NCI-H1092 (cell line): ENCODE measurements at places on chromosomes 3 and 15.

- DNase-seq = no peak
These were observed 33.9 kb downstream of the MYO5C start for GRCh38 chr15:52261498-52262242.

- no peak for DNase-seq
These were observed 30.1 kb upstream of the MANF start for GRCh38 chr3:51354731-51355615.

DNA sequence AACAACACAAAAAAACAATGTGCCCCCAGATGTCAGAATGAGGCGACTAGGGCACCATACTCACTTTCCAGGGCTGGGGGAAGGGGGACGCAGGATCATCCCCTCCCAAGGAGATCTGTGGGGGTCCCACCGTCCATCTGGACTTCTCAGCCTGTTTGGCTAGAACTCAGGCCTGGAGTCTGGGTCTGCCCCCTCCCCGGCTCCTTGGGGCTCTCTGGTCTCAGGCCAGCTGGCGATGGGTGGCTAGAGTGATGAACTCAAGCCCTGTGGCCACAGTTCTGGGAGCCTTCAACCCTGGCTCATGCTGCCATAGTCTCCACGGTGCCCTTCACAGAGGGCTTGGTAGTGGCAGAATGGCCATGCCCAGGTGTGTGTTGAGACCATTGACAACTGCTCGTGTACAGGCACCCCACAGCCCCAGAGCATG lies 13.6 kb downstream of the ZBTB47 start:
- no peak for DNase-seq

DNA sequence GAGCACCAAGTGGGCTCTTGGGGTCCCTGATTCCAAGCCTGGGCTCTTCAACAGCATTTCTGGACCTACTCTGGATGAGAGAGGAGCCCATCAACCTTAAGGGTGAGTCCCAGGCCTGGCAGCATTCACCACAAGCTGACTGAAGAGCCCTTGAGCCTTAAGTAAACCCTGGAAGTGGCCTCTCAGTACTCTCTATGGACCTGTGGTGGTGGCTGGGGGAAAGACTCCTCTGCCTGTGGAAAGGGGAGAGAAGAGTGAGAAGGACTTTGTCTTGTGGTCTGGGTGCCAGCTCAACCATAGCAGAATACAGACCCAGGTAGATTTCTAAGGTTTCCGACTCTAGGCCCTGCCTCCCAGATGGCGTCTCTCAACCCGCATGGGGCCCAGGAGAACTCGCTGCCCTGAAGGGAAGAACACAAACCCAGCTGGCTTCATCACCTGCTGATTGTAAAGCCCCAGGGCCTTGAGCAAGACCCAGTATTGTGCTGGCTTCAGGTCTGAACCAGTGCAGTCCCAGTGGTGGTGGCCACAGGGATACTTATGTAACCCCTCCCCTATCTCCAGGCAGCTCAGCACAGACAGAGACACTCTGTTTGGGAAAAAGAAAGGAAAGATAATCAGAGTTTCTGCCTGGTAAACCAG lies 71.4 kb downstream of the TFDP2 start:
- peak; percentile 37 for DNase-seq

- DNase-seq = no peak
These were observed 46.3 kb downstream of the SENP7 start for GRCh38 chr3:101466465-101467309.

- no peak for DNase-seq
These were observed 11.0 kb downstream of the TMEM45A start for GRCh38 chr3:100503448-100503847.

DNA sequence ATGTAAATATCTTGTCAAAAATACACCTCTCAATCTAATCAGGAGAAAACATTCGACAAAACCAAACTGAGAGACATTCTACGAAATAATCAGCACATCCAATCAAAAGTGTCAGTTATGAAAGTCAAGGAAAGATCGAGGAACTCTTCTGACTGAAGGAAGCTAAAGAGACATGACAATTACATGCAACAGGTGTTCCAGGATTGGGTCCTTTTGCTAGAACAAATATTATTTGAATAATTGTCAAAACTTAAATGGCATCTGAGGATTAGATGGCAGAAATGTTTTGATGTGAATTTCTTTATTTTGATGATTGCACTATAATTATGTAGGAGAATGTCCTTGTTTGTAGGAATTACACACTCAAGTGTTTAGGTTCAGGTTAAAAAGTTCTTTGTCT lies 124.1 kb upstream of the HES1 start:
- DNase-seq = no peak

- DNase-seq = peak; percentile 39
These were observed 397.5 kb upstream of the ATP10A start for GRCh38 chr15:26260517-26261133.

DNA sequence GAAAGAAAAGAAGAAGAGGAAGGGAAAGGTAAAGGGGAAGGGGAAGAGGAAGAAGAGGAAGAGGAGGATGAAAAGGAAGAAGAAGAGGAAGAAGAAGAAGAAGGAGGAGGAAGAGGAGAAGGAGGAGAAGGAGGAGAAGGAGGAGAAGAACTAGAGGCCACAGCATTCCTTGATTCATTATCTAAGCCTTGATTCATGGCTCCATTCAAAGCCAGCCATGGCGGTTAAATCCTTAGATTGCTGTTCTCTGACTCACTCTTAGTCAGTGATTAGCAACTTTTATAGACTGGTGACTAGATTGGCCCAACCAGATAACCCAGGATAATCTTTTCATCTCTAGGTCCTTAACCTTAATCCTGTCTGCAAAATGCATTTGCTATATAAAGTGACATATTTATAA lies 47.6 kb downstream of the OSTN start:
- DNase-seq = no peak

GRCh38 chr3:53195602-53196574 lies 34.9 kb downstream of the PRKCD start:
- peak; percentile 19 for DNase-seq

DNA sequence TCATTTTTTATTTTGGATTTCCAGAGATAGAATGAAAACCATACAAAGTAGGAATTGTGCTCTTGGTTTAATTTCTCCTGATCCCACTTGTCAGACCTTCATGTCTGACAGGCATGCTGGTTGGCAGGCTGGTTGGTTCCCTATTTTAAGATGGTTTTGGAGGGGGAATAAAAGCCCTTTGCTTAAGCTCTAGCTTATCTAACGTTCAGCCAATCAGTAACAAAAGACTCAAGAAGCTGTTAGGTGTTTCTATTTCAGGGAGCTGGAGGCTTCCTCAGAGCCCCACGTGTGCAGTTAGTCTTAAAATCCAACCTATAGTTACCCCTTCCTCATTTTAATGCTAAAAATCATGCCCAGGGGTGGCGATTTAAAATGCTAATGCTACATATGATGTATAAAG lies 40.5 kb upstream of the XIRP1 start:
- DNase-seq = no peak

GRCh38 chr15:27088584-27089232 lies 117.7 kb downstream of the GABRG3 start:
- DNase-seq = no peak

DNA sequence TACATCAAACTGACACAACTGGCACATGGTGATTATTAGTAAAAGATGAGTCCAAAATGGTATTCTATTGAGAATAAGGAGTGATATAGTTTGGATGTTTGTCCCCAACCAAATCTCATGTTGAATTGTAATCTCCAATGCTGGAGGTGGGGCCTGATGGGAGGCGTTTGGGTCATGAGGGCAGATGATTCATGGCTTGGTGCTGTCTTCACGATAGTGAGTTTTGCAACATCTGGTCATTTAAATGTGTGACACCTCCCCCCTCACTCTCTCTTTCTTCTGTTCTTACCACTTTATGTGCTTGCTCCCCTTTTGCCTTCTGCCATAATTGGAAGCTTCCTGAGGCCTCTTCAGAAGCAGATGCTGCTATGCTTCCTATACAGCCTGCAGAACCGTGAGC lies 90.6 kb downstream of the RSL24D1 start:
- no peak for DNase-seq
